Activated CD4-positive, alpha-beta T cell treated with anti-CD3 and anti-CD28 coated beads for 36 hours (primary cell): ENCODE measurements at places on chromosomes 13 and 19. TPM values are rescaled to one million over a fixed set of nuclear protein-coding genes. Genes with fewer than 3 reads are reported as not detected.

The DAND5 gene
- total RNA-seq: 0.25 TPM

The FFAR1 gene
- total RNA-seq: 0.23 TPM

The LILRB2 gene
- not detected for total RNA-seq

The PTH2 gene
- total RNA-seq: not detected

The HIF3A gene
- total RNA-seq: not detected

The ADAT3 gene
- total RNA-seq: 5.6 TPM

The EDNRB gene
- not detected for total RNA-seq

The CARD8 gene
- total RNA-seq: 109 TPM

The RNF225 gene
- 0.25 TPM for total RNA-seq

- H3K27me3 ChIP-seq: no peaks in the 10 kb centered on the region
- DNase-seq: no peak
- peaks cover 9% of the 10 kb centered on the region for H3K36me3 ChIP-seq
- no peaks in the 10 kb centered on the region for H3K4me1 ChIP-seq
- H3K27ac ChIP-seq: no peak overlapping the region
These were observed 64.4 kb downstream of the B3GLCT start for GRCh38 chr13:31264151-31264550.

- peaks cover 6% of the 10 kb centered on the region for H3K27me3 ChIP-seq
- H3K36me3 ChIP-seq: no peaks in the 10 kb centered on the region
- no peak overlapping the region for H3K27ac ChIP-seq
- no peak overlapping the region for H3K4me3 ChIP-seq
These were observed 194.0 kb downstream of the NDFIP2 start for GRCh38 chr13:79674765-79675515.

- peaks cover 33% of the 10 kb centered on the region for H3K27me3 ChIP-seq
- no peaks in the 10 kb centered on the region for H3K36me3 ChIP-seq
- H3K4me1 ChIP-seq: peaks cover 6% of the 10 kb centered on the region
- H3K27ac ChIP-seq: no peak overlapping the region
These were observed 5.2 kb downstream of the TMEM255B start for GRCh38 chr13:113763961-113764792.

GRCh38 chr19:12641456-12641855 lies 25.1 kb downstream of the MAN2B1 start:
- no peak overlapping the region for H3K4me3 ChIP-seq
- H3K27ac ChIP-seq: no peak overlapping the region
- H3K27me3 ChIP-seq: no peaks in the 10 kb centered on the region
- peaks cover 15% of the 10 kb centered on the region for H3K4me1 ChIP-seq
- peaks cover 9% of the 10 kb centered on the region for H3K36me3 ChIP-seq
- DNase-seq: no peak

GRCh38 chr13:90696254-90696653 lies 651.2 kb upstream of the MIR17HG start:
- no peaks in the 10 kb centered on the region for H3K27me3 ChIP-seq
- H3K36me3 ChIP-seq: no peaks in the 10 kb centered on the region
- H3K4me3 ChIP-seq: no peak overlapping the region
- no peak for DNase-seq
- no peak overlapping the region for H3K27ac ChIP-seq

DNA sequence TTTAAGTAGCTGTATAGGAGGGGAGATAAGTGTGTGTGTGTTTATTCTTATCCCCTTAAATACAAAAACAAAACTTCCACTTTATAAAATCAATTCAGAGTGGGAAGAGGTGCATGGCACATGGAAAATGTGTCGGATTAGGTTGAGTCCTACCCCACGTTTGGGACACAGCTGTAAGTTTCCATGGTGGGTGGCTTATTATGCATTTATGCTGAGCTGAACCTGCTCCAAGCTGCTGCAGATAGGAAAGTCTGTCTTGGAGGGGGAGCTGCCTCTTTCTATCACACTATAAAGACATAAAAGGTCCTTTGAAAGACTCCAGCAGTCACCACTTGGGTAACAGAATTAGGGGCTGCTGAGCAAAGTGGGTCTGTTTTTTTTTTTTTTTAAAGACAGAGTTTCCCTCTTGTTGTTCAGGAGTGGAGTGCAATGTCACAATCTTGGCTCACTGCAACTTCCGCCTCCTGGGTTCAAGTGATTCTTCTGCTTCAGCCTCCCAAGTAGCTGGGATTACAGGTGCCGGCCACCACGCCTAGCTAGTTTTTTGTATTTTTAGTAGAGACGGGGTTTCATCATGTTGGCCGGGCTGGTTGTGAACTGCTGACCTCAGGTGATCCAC lies 15.2 kb downstream of the ACTN4 start:
- H3K27ac ChIP-seq: no peak overlapping the region
- H3K4me1 ChIP-seq: peaks cover 64% of the 10 kb centered on the region
- H3K4me3 ChIP-seq: no peak overlapping the region
- no peak for DNase-seq
- peaks cover 10% of the 10 kb centered on the region for H3K27me3 ChIP-seq

- no peak for DNase-seq
- no peaks in the 10 kb centered on the region for H3K4me1 ChIP-seq
- H3K27ac ChIP-seq: no peak overlapping the region
- H3K27me3 ChIP-seq: no peaks in the 10 kb centered on the region
- no peak overlapping the region for H3K4me3 ChIP-seq
These were observed 20.5 kb upstream of the C1QTNF9 start for GRCh38 chr13:24288870-24289269.

DNA sequence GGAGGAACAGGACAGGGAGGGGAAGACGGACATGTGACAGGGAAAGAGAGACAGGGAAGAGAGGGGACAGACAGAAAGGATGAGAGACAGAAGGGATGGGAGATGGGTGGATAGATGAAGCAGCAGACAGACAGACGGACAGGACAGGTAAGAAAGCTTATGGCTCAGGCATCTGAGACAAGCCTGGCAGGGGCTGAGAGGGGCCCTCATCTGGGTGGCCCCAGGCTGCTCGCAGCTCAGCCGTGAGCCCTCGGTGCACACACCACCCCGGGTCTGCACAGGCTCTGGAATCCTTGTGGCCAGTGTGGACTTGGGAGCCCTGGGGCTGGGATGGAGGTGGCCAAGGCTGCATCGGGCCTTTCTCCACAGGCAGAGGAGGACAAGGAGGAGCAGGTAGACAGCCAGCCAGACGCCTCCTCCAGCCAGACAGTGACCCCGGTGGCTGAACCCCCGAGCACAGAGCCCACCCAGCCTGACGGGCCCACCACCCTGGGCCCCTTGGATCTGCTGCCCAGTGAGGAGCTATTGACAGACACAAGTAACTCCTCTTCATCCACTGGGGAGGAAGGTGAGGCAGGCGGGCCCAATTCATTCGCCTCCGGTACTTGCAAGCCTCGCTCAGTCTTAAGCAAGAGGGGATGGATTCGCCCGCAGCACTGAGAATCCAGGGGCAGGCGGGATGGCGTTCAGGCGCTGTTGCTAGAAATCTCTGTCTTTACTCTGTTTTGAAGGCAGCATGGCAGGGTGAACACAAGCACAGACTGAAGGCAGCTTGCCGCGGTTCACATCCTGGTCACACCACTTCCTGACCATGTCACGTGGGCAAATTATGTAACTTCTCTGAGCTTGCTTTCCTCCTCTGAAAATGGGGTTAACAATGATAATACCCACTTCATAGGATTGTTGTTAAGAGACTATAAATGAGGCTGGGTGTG lies 14.0 kb downstream of the GRAMD1A start:
- H3K36me3 ChIP-seq: peaks cover 75% of the 10 kb centered on the region
- H3K4me1 ChIP-seq: peaks cover 59% of the 10 kb centered on the region
- H3K27me3 ChIP-seq: no peaks in the 10 kb centered on the region
- peak overlapping the region; percentile 77 for H3K27ac ChIP-seq
- DNase-seq: peak; percentile 60
- H3K4me3 ChIP-seq: peak overlapping the region; percentile 15

DNA sequence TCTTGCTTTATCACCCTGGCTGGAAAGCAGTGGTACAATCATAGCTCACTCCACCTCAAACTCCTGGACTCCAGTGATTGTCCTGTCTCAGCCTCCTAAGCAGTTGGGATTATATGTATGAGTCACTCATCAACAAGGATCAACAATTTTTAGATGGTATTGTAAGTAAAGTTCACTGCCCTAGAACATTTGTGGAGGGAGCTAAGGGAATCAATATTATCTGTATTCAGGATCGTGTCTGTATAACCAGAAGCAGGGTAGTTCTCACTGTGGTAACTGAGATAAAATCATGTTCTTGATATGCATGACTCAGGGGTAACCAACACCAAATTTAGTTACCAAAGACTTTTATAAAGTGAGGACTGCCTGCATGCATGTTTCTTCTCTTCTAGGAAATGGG lies 27.0 kb downstream of the ZMYM5 start:
- peaks cover 2% of the 10 kb centered on the region for H3K4me1 ChIP-seq
- H3K36me3 ChIP-seq: peaks cover 44% of the 10 kb centered on the region
- H3K4me3 ChIP-seq: no peak overlapping the region
- no peaks in the 10 kb centered on the region for H3K27me3 ChIP-seq

DNA sequence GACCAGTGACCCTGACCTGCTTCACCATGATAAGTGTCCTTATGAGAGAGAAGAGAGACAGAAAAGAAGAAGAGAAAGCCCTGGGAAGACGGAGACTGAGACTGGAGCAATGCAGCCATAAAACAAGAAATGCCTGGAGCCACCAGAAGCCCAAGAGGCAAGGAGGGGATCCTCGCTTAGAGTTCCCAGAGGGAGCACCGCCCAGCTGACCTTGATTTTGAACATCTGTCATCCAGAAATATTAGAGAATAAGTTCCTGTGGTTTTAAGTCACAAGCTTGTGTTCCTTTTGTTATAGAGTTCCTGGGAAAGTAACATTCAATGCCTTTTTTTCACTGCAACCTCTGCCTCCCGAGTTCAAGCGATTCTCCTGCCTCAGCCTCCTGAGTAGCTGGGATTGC lies 20.2 kb downstream of the CERS1 start:
- peaks cover 2% of the 10 kb centered on the region for H3K27me3 ChIP-seq
- peaks cover 3% of the 10 kb centered on the region for H3K4me1 ChIP-seq
- H3K4me3 ChIP-seq: no peak overlapping the region
- no peak overlapping the region for H3K27ac ChIP-seq

GRCh38 chr19:43966079-43966694 lies 15.2 kb downstream of the ZNF221 start:
- H3K4me3 ChIP-seq: no peak overlapping the region
- no peak overlapping the region for H3K27ac ChIP-seq
- H3K4me1 ChIP-seq: no peaks in the 10 kb centered on the region
- H3K27me3 ChIP-seq: no peaks in the 10 kb centered on the region

DNA sequence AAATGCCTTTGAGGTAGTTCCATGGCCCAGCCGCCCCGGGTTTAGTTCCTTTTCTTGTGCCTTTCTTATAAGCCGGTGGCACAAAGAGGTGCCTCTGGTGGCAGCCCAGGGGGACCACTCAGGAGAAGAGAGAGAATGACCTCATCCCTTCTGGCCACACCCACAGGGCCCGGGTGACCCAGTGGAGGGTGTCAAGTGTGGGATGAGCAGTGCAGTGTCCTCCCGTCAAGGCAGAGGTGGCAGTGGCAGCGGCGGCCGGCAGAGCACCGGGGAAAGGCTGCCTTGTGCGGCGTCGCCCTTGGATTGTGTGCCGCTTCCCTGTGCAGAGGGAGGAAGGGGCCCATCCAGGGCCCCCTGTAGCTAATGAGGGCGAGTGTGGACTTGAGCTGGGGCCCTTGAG lies 47.9 kb downstream of the KDM4B start:
- peaks cover 5% of the 10 kb centered on the region for H3K36me3 ChIP-seq
- DNase-seq: no peak
- H3K27me3 ChIP-seq: no peaks in the 10 kb centered on the region
- H3K4me1 ChIP-seq: peaks cover 2% of the 10 kb centered on the region
- H3K4me3 ChIP-seq: no peak overlapping the region

GRCh38 chr13:76756451-76756850 lies 129.8 kb downstream of the KCTD12 start:
- no peak overlapping the region for H3K4me3 ChIP-seq
- H3K27ac ChIP-seq: no peak overlapping the region
- no peaks in the 10 kb centered on the region for H3K4me1 ChIP-seq

DNA sequence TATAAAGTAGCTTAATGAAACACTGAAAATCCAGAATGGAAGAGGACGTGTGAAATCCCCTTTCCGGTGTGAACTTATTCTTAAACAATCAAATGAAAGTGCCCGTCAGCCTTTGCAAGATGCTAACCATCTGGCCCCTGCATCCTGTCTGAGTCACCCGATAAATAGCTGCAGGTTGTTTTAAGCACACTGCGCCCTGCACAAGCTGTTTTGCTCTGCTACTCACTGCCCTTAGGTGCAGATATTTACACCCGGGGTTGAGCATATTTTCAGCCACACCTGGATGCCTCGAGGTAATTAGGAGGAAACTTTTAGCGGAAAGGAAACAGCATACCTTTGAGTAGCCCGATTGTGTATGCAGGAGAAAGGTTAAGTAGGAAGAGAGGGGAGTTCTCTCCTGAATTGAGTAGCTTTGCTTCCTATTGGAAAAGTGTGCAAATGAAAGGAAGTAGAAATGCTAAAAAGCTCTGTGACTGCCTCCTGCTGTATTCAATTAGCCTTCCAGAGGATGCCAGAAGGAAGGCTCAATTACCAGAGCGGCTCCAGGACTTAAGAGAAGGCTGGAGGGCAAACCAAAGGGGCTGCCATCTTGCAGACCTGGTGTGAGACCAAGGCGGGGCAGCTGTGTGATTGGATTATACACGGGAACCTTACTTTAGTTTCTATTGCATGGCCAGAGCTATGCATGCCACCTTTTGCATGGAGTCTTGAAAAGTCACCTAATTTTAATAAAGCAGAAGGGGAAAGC lies 42.5 kb downstream of the IRS2 start:
- H3K4me3 ChIP-seq: no peak overlapping the region
- peak; percentile 48 for DNase-seq
- H3K27me3 ChIP-seq: no peaks in the 10 kb centered on the region
- no peaks in the 10 kb centered on the region for H3K36me3 ChIP-seq
- no peak overlapping the region for H3K27ac ChIP-seq

DNA sequence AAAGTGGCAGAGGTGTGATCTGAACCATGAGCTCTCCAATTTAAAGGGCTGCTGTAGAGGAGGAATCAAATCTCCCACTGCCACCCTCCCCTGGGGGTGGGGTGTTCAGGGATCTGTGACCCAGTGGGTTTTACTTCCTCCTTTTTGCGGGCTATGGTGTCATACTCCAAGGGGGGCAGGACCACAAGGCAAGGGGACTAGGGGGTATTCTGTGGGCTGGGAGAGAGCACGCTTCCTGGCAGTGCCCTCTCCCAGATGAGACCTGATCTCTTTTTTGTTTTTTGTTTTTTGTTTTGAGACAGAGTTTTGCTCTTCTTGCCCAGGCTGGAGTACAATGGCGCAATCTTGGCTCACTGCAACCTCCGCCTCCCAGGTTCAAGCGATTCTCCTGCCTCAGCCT lies 10.3 kb downstream of the PLD3 start:
- no peak for DNase-seq
- H3K36me3 ChIP-seq: no peaks in the 10 kb centered on the region
- H3K4me3 ChIP-seq: no peak overlapping the region
- H3K27ac ChIP-seq: no peak overlapping the region
- H3K4me1 ChIP-seq: peaks cover 13% of the 10 kb centered on the region

GRCh38 chr19:54137699-54138488 lies at the start of gene CNOT3:
Gene CNOT3 (plus strand): TSS chr19:54137762. CDS start chr19:54142979, 5,217 bp downstream.
- peaks cover 16% of the 10 kb centered on the region for H3K36me3 ChIP-seq
- H3K4me3 ChIP-seq: peak within 1 kb of the TSS; percentile 83
- H3K27me3 ChIP-seq: no peaks in the 10 kb centered on the region

- no peak overlapping the region for H3K27ac ChIP-seq
- no peaks in the 10 kb centered on the region for H3K27me3 ChIP-seq
- no peaks in the 10 kb centered on the region for H3K4me1 ChIP-seq
- no peak overlapping the region for H3K4me3 ChIP-seq
- DNase-seq: no peak
- no peaks in the 10 kb centered on the region for H3K36me3 ChIP-seq
These were observed 120.1 kb upstream of the CSNK1A1L start for GRCh38 chr13:37225414-37226070.

- no peak overlapping the region for H3K4me3 ChIP-seq
- no peak for DNase-seq
- H3K4me1 ChIP-seq: no peaks in the 10 kb centered on the region
- H3K27ac ChIP-seq: no peak overlapping the region
These were observed 227.9 kb downstream of the TEX29 start for GRCh38 chr13:111548301-111548700.
